ENCODE measurements at places on chromosomes 11 and 22.

DNA sequence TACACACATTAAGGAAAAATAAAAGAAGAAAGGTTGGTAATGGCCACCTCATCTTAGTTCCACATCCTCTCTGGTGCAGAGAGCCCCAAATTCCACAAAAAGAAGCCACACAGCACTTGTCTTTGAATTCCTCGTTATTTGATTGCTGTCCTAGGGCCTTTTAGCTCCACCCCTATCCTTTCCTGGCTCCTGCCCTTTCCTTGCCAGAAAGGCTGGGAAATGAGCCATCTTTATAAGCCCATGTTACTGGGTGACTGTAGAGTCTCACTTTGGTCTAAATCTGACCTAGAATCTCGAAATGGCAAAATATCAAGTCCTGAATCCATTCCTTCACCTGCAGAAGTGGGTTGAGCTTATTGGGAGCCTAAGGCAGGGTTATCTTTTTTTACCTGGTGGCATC, 4.3 kb upstream of the TMEM132A start:
- DNase-seq = no peak

DNA sequence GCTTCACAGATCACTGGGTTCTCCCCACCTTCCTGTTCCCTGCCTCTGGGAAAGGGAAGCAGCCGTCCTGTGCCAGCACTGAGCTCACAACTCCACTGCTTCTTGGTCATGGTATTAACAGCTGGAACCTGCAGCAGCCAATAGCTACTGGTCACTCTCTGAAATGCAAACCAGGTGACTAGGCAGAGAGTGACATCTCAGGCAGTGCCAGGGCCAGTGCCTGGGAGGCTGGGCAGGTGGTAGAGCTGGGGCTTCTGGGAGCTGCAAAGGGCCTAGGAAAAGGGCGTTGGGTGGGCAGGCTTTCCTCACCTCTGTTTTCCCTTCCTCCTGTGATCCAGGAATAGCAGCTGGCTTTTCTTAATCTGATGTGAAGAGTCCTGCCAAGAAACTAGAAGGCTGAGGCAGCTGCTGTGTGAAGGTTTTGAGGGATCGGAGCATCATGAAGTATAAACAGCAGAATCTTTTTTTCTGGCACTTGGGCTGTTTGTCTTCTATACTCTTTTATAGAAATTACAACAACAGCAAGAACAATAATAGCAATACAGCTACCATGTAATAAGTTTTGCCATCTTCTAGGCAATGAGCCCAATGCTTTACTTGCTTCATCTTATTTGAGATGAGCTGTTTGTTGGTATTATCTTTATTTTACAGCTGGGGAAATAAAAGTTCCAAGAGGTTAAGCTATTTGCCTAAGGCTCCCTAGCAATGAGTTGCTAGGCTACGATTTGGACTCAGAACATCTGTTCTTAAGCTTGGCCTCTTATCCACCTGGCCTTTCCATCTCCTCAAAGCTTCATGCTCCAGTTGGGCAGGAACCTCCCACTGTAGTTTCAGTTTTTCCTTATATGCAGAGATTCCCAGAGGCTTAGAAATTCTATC, 22.0 kb upstream of the CD44 start:
- no peak for DNase-seq

- no peak for DNase-seq
Observed at GRCh38 chr11:12678991-12679390, 4.8 kb downstream of the TEAD1 start.

DNA sequence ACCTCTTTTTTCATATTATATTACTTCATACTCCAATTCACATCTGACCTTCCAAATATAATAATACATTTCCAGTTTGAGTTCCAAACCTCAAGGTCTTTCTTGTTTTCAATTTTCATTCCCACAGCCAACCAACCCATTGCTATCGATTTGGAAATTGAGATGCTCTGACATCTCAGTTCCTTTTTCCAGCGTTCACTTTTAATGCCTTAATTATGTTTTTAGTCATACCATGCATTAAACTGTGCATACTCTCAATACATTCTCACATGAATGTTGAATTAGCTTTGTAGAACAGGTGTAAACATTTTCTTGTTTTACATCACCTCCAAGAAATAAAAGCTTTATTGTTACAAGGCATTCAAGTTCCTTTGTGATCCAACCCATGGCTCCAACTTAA, 294.2 kb upstream of the ANO3 start:
- DNase-seq = no peak

- DNase-seq = no peak
Observed at GRCh38 chr22:21108379-21109115, 62.8 kb downstream of the LRRC74B start.

- DNase-seq = peak; percentile 76
Observed at GRCh38 chr11:48107188-48107704, 109.4 kb upstream of the OR4B1 start.

GRCh38 chr22:19853879-19854777, 546 bp downstream of the GNB1L start:
- peak; percentile 22 for DNase-seq

DNA sequence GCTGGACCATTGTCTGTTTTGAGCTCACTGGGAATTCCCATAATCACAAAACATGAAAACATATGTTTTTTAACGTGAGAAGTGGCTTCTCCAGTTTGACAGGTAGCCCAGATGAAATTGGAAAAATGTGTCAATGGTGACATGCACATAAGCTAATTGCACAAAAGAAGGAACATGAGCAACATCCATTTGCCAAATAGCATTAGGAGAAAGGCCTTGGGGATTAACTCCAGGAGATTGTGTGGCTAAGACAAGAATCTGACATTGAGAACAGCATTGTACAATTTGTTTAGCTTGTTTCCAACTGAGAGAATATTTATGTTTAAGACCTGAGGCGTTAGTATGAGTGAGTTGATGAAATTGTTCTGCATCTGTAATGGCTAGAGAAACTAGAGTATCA, 147.0 kb upstream of the API5 start:
- DNase-seq = no peak

GRCh38 chr22:45994491-45995404, 17.8 kb upstream of the WNT7B start:
- DNase-seq = peak; percentile 39

- DNase-seq = no peak
Observed at GRCh38 chr22:28898233-28898629, 14.9 kb downstream of the ZNRF3 start.

DNA sequence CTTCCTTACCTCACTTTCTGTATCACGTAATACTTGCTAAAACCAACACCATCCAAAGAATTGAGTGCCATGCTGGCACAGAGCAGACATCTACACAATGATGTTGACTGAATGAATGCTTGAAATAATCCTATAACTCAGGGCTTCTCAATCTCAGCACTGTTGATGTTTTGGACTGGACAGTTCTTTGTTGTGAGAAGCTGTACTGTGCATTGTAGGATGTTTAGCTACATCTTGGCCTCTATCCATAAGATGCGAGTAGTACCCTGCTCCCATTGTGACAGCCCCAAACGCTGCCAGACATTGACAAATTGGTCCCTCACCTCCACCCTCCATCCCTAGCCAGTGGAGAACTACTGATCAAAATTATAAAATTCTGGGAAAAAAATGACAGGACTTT, 153.4 kb downstream of the NAV2 start:
- no peak for DNase-seq

- DNase-seq = no peak
Observed at GRCh38 chr11:11502263-11502861, 119.4 kb downstream of the GALNT18 start.

DNA sequence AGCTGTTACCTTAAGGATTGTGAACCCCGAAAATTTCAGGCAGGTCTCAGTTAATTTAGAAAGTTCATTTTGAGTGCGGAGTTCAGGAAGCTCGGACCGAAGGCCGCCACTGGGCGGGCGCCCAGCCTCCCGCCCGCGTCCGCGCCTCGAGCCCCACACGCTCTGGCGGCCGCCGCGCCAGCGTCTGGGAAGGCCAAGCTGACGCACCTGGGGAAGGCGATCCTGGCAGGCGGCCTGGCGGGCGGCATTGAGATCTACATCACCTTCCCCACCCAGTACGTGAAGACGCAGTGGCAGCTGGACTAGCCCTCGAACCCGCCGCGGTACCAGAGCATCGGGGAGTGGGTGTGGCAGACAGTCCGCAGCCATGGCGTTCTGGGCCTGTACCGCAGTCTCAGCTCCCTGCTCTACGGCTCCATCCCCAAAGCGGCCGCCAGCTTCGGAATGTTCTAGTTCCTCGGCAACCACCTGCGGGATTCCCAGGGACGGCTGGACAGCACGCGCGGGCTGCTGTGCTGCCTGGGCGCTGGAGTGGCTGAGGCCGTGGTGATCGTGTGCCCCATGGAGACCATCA, 79.5 kb downstream of the CCDC83 start:
- DNase-seq = no peak

- peak; percentile 24 for DNase-seq
Observed at GRCh38 chr11:43367382-43368178, 8.9 kb downstream of the TTC17 start.

Data from MM.1S (cell line).